ENCODE measurements at places on chromosomes 2 and 18. TPM values are rescaled to one million over a fixed set of nuclear protein-coding genes. Genes with fewer than 3 reads are reported as not detected.

The ATIC gene
- total RNA-seq: 234 TPM

The CRYGC gene
- not detected for total RNA-seq

The ATP6V1C2 gene
- 0.06 TPM for total RNA-seq

The TCF7L1 gene
- 10.3 TPM for total RNA-seq

The CCDC150 gene
- 2.8 TPM for total RNA-seq

The CD226 gene
- total RNA-seq: not detected

Measured in A549 treated with RU486 at 1 μM for 4 hours (cell line).